Stimulated activated effector memory CD8-positive, alpha-beta T cell treated with anti-CD3 and anti-CD28 coated beads, Interleukin-12 subunit alpha, Interleukin-12 subunit beta, amount 100 ng/mL, for 72 hours (primary cell): ENCODE measurements at places on chromosomes 4 and X.

DNA sequence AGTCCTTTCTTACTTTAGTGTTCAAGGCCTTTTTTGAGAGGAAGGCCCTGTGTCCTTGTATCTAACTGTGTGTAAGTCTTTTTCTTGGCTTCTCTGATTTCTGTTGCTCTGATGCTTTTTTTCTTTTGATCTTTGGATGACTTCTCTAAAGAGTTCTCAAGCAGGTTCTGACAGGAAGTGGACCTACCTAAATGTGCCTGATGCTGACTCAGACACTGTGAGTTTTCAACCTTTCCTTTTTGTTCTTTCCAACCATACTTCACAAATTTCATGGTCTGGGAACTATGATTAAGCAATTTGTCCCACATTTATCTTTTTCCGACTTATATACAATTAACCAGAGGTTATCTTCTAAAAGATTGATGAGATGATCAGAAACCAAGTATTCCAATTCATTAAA lies 96.5 kb downstream of the SYTL5 start:
- DNase-seq: no peak

DNA sequence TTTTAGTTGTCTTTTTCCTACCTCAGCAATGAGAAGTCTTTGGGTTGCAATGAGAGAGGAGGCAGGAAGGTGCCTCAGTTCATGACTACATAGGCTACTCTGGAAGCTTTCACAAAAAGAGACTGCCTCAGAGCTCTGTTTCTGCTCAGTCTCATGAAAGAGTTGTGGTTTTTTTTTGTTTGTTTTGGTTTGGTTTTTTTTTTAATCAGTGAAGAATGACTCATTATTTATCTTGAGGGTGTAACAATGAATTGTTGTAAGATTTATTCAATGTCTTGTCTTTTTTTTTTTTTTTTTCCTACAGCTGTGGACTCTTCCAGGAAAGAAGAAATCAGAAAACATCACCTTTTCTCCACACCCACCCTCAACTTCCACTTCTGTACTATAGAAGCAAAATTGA lies 67.5 kb upstream of the CXCL13 start:
- no peak for DNase-seq

- DNase-seq: no peak
These were observed 214.8 kb downstream of the SLC4A4 start for GRCh38 chr4:71553605-71554004.

GRCh38 chr4:105092768-105093167 lies 53.9 kb upstream of the TET2 start:
- DNase-seq: no peak

- no peak for DNase-seq
These were observed 3.7 kb upstream of the BEX4 start for GRCh38 chrX:103211012-103211715.

DNA sequence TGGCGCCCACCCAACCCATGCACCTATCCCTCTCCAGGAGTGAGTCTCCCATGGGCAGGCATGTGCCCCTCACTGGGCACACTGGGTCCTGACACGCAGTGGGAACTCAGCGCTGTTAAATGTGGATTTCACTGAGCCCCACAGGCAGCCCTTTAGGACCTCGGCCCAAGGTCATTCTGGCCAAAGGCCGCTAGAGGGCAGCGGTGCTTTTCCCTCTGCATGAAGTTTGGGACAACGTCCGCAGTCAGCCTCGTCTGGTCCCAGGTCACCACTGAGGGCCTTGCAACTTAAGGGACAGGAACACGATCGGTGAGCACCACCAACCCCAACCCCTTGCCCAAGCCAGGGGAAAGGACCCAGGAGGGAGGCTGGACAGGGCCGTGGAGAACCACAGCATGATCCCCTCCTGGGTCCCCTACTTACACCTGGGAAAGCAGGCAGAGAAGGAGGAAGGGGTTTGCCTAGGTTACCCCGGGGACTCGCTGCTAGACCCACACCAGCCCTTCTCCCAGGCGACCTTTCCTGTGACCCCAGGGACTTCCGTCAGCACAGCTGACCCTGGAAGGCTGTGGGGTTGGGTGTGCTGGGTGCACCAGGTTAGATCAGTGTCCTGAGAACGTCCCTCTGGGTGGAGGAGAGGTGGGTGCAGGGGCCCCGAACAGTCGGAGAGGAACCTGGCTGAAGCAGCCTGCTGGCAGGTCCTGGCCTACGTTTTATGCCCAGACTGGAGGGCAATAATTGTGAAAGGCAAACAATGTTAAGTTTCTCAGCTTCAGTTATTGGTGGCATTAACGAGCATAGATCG lies 24.0 kb downstream of the CYTL1 start:
- peak; percentile 63 for DNase-seq

DNA sequence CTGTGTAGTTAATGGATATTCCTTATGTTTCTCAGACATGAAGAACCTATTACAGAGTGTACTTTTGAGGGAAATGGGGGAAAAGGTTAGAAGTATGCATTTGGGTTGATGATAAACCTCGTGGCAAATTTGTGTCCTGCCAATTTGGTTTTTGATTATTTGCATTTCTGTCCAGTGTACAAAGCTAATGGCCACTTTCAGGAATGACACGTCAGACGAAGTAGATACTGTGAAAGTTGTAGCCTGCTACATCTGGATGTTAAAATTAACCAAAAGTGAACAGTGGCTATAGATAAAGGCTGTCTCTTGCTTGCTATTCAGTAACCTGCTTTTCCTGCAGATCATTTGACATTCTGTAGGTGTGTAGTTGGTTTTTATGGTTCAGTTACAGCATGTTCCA lies 1.0 kb downstream of the PRDX4 start:
- DNase-seq: no peak

DNA sequence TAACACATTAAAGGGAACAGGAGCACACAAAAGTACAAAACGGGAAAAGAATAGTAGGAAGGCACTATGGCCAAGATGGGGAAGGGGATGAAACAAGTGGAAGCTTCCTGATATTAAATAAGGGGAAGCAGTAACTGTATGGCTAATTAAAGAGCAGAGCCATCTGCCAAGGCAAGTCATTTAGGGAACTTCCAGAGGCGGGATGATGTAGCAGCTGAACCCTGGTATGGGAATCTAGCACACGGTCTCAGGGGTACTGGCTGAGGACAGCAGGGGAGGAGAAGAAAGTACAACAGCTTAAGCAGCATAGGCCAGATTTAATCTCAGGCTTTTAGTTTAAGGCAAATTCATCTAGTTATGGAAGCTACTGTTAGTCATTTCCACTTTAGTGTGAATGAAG lies 59.1 kb downstream of the IGFBP7 start:
- no peak for DNase-seq

DNA sequence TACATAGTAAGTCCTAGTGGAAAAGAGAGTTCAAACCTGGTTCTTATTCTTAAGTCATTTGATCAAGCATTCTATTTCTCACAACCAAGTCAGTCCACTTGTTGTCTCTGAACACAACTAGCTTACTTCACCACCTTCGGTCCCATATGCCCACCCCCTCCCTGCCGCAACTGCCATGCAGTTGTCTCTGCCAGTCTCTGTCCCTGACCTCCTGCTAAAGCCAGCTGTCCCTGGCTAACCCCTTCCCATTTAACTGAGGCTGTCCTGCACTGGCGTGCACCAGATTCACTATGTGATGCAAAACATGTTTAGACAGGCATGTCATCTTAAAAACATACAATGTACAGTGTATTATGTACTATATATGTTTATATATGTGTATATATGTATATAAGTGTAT lies 12.7 kb downstream of the FRAS1 start:
- DNase-seq: no peak

GRCh38 chr4:164933244-164933643 lies 44.2 kb downstream of the TRIM61 start:
- no peak for DNase-seq

GRCh38 chrX:107728371-107729099 lies 47.1 kb downstream of the TSC22D3 start:
- DNase-seq: no peak

- DNase-seq: no peak
These were observed 120.1 kb upstream of the MED14 start for GRCh38 chrX:40855411-40855810.

DNA sequence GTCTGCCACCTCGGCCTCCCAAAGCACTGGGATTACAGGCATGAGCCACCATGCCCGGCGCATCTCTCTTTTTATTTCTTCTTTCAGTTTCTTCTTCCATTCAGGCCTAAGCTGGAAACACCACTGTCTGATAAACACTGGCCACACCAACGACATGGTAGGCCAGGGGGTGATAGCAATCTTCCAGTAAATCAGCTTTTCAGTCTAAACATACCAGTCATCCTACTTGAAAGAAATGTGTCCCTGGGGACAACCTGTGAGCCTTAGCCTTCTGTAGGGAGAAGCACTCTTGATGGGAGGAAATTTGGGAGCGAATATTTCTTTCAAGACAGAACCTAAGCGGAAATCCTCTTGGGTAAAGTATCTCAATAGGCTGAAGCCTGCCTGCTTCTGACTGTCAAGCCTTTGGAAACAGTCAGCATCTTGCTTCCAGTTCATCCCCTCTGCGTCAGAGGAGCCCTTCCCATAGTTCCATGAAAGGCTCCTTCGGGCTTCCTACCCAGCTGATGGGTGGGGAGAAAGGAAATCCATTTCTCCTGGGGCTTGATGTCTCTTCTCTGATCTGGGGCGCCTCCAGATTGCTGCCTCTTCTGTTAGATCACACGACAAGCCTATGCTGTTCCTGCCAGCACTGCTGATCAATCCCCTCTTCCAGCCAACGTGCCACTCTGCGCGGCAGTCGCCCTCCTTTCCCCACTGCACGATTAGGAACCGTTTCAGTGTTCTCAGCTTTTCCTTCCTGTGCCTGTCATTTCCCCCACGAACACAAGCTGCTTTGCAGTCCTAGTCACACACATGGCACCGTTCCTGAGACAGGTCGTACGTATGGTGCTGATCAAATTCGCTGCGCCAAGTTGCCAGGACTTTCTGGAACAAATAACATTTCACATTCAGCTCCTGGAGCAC lies 49.5 kb upstream of the CBR4 start:
- DNase-seq: no peak

- DNase-seq: no peak
These were observed 2.6 kb downstream of the CTBP1 start for GRCh38 chr4:1246111-1246881.

GRCh38 chr4:98469771-98470170 lies 188.6 kb downstream of the TSPAN5 start:
- DNase-seq: no peak

DNA sequence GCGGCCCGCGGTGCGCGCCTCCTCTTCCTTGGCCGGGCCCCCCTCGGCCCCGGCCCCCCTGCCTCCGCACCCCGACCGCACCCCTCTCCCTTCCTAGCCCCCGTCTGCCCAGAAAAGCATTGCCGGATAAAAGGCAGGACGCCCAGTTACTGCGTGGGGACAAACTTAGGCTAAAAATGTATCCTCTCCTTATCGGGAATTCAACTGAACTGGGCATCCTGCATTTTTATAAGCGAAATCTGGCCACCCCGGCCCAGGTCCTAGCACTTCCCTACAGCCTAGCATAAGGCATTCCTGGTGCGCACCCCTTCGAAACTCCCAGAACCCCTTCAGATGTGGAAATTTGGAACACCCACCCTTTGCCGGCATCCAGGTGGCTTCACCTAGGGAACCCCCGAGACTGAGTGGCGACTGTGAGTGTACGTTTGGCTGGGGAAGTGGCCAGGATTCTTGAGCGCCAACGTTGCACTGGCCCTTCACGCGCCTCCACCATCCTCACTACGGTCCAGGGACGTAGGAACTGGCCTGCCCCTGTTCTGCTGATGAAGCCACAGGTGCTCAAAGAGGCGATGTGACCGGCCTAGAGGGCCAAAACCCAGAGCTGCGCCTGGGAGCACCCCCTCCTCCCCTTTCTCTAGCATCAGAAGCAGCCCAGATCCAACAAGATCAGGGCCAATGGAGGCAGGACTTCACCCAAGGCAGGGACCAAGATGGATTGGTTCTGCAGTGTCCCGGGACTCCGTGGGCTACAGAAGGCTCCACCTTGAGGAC lies 5.7 kb upstream of the RNF4 start:
- DNase-seq: no peak

DNA sequence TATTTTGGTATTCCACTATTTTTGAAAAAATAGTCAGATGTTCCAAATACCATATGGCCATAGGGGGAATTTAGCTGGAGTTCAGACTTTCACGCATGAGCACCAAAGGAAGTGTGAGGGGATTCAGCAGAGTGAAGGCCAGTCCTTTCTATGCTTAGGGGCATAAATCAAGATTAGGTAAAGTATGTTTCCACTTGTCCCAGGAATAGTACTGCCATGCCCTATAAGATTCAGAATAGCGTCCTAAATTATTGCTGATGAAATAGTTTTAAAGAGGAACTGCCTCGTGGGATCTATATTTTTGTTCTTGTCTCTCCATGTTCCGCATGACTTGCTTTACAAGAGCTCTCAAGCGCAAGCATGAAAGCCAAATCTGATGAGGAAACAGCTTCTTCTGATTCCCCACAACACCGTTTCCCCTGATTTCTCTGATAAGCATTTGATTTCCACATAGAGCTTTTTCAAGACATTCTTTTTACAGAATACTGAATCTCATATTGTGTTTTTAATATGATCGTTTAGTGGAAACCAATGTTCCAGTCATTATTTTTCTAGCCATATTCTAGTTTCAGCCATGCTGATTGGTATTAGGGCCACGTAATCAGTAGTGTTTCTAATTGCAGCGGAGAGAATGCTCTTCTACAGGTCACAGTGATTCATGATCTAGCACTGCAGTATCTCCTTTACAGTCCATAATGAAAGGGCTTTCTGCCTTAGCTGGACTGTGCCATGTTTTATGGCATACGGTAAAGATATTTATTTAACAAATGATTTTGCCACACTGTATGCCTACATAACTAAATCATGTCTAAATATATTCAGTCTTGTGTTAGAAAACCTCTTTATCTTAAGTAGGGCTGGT lies 492.3 kb downstream of the CENPC start:
- no peak for DNase-seq

DNA sequence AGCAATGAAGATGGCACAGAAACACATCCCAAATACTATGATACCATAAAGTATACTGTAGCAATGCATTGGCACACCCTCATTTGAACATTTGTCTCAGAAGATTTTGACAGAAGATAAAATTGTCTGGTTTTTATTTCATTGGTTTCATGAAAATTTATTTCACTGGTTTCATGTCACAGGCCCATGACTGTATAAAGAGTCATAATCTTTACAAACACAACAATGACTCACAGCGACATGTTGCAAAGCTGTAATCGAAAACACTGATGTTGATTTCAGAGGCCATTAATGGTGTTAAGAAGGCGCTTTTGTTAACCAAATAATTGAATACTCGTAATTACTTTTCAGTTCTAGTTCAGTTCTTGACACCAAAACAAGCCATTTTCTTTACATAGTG lies 8.1 kb upstream of the DTHD1 start:
- no peak for DNase-seq

- no peak for DNase-seq
These were observed 10.3 kb downstream of the ZDHHC9 start for GRCh38 chrX:129833153-129833990.

DNA sequence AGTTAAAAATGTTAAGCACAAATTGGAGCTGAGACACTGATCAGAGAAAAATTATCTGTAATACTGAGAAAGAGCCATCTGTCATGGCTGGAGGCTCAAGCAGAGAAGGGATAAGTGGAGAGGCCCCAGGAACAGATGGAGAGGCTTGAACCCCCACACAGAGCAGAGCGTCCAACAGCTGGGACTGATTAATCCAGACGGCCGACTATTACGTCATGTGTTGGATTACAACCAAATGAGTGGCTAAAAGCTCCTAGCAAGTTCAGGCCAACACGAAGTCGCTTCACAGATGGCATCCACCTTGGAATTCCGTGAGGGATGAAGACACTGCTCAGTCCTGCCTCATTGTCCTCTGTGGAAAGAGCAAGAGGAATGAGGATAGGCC lies 57.7 kb upstream of the ATXN3L start:
- no peak for DNase-seq
